ENCODE measurements at places on chromosomes 12 and 14.

GRCh38 chr12:53755451-53755891 lies 3.7 kb upstream of the CISTR start:
- no peak for DNase-seq

DNA sequence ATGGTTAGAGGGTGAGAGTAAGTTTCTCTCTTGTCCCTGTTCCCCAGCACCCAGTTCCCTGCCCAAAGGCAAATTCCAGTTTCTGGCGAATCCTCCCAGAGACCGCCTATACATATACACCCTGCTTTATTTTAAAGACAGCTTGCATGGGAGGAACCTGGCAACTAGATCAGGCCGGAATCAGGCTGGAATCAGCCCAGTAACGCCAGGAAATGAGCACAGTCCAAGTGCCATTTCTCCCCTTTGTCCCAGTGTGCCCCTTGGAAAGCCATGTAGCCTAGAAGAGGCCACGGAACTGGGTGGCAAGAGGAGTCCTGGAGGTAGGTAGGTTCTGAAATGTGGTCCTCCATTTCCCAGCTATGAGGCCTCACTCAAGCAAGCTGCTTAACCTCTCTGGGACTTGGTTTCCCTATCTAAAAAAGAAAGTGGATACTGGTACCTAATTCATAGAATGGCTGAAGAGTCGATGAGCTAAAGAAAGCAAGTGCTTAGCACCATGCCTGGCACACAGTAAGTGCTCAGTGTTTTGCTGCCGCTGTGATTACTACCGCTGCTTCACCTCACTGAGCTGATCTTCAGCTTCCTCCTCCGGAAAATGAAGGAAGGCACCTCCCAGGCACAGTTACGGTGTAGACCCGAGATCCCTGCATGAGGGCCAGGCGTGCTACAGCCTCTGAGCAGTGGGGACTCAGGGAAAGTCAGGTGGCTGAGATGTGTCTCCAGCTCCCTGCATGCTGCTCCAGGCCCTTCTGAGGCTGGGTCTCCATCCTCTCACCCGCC lies 36.4 kb downstream of the PITPNM2 start:
- DNase-seq, result no peak

- DNase-seq, result no peak
Observed at GRCh38 chr14:76922092-76922491, 95.9 kb downstream of the LRRC74A start.

- no peak for DNase-seq
Observed at GRCh38 chr14:57816568-57817284, 49.2 kb downstream of the SLC35F4 start.

- DNase-seq, result no peak
Observed at GRCh38 chr12:92404259-92404894, 258.7 kb upstream of the BTG1 start.

GRCh38 chr14:97299661-97300060 lies 502.5 kb downstream of the VRK1 start:
- no peak for DNase-seq

DNA sequence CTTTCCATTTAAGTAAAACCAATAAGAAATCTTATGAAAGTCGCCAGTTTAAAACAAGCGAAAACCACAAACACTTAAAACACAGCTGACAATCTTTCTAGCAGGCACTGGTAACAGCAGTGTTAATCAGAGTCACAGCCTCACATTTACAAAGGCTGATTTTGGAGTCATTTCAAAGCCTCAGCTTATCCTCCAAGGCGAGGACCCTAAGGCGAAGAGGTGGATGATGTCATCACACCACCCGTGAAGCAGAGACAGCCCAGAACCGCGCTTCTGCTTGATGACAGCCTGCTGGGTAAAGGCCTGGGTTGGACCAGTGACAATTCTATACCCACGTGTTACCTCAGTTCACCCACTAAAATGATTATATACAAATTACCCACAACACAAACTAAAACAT lies 10.1 kb downstream of the GOLGA3 start:
- DNase-seq, result no peak

DNA sequence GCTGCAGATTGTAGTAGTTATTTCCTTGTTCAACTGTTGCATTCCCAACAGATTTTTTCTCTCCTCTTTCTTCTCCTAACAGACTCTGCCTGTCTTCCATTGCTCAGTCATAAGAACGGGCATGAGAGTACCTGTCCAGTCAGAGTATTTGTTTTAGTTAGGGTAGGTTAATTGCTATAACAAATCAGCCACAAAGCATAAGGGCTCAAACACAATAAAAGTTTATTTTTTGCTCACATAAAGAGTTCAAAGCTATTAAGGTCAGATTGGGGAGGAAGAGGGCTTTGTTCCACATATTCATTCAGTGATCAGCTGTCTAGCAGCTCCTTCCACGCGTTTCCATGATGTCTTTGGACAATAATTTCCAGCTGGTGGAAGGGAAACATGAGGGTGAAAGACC lies 92.8 kb upstream of the PLXNC1 start:
- DNase-seq, result no peak

DNA sequence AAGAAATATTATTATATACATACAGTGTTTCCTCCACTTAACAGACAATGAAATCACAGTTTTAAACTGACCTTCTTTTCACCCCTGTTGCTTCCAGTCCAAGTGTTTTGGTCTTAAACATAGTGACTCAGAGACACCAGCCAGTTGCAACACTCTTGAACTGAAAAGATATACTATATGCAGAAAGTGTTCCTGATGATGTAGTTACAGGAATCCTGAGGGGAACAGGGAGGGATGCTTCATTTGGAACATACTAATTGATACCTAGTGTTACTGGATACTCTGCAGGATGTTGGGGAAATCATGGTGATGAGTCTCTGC lies 420.8 kb downstream of the CCDC91 start:
- DNase-seq, result peak; percentile 90

DNA sequence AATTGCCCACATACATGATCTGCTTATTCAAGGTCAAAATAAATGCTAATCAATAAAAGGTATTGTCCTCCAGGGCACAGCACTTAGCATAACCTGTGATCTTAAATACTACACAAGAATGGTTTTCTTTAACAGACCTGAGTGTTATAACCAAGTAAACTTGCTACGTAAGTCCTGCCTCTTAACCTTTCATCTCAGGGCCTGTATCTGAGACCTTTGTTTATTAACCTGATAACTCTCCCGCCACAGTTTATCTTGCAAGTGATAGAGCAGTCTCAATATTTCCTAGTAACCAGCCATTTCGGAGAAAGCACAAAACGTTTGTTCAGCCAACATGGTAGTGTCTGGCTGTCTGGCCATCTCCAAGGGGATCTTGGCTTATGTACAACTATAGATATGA lies 88.4 kb downstream of the DUSP6 start:
- DNase-seq, result no peak

GRCh38 chr12:14408208-14408607 lies 42.7 kb downstream of the ATF7IP start:
- DNase-seq, result peak; percentile 58

DNA sequence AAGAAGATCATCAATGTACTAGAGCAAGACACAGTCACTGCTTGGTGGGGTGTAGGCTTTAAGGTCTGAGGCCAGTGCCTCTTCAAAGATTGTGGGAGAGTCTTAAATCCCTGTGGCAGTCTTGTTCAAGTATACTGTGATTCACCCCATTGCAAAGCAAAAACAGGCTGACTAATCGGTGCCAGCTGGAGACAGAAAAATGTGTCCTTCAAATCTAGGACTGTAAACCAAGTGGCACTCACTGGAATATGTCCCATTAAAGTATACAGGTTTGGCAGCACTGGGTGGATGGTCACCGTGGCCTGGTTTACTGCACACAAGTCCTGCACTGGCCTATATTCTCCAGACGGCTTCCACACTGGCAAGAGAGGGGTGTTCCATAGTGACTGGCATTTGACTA lies 1315.3 kb downstream of the TMEM121 start:
- DNase-seq, result no peak
